ENCODE measurements at places on chromosomes 1 and 21.
A peak's percentile ranks its signal among the peaks of the same experiment; 100 is the strongest.

- DNase-seq = no peak
Measured at GRCh38 chr21:25701529-25701928, 33.2 kb downstream of the ATP5PF start.

- DNase-seq = peak; percentile 84
Measured at GRCh38 chr1:98557895-98558294, 103.6 kb upstream of the SNX7 start.

- DNase-seq = no peak
Measured at GRCh38 chr1:172373864-172374263, 46.6 kb upstream of the C1orf105 start.

- no peak for DNase-seq
Measured at GRCh38 chr1:167668108-167668507, 38.1 kb downstream of the RCSD1 start.

- DNase-seq = no peak
Measured at GRCh38 chr1:95701450-95702173, 467.6 kb downstream of the RWDD3 start.
